Activated T-helper 1 cell treated with anti-CD3 and anti-CD28 coated beads, Interleukin-12 subunit alpha, Interleukin-12 subunit beta, Interleukin-2, Interleukin-4 antibody, amounts not matched to agents 30 ng/mL and 10 ng/mL and 1 ng/mL, durations not matched to agents 14 hours and 24 hours and 36 hours (primary cell): ENCODE measurements at places on chromosomes 16 and 17. TPM values are rescaled to one million over a fixed set of nuclear protein-coding genes. Genes with fewer than 3 reads are reported as not detected.

The COQ7 gene
- total RNA-seq, result 17.3 and 19.6 TPM in 2 replicates

GRCh38 chr17:82221341-82221902, 7.4 kb upstream of the SLC16A3 start:
- DNase-seq, result no peak

The KIF19 gene
- total RNA-seq, result 0.10 and 0.13 TPM in 2 replicates

The KRTAP1-5 gene
- not detected in 2 replicates for total RNA-seq

DNA sequence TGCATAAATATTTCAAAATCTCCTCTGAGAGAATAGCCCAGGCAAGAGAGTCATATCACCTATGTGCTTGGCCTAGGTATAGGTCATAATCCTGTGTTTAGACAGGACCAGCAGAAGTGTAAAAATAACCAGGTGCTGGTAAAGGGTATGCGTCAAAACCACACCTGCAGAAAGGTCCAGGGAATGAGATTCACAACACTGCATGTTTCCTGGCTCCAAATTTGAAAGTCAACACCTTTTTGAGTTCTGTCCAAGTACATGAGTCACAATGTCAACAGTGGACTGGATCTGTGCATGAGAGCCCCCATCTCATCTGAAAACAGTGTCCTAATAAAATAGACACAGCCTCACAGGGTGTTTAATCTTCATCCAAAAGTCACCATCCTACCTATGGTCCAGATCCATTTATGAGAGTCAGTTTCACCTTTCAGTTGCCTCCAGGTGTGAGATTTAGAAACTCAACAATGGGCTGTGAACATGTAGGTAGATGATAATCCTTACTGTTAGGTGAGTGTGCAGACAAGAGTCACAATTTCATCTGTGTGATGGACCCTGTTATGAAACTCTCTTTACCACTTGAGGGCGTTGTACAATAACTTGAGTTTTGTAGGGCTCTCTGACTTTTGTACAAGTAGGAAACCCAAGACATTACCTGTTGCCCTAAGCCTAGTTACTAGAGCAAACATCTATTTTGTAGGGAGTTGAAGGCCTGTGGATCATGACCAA, 2100.7 kb downstream of the TP53TG3F start:
- DNase-seq, result no peak

The KCTD2 gene
- 21.2 and 22.6 TPM in 2 replicates for total RNA-seq

The CES4A gene
- 33.2 and 34.2 TPM in 2 replicates for total RNA-seq

DNA sequence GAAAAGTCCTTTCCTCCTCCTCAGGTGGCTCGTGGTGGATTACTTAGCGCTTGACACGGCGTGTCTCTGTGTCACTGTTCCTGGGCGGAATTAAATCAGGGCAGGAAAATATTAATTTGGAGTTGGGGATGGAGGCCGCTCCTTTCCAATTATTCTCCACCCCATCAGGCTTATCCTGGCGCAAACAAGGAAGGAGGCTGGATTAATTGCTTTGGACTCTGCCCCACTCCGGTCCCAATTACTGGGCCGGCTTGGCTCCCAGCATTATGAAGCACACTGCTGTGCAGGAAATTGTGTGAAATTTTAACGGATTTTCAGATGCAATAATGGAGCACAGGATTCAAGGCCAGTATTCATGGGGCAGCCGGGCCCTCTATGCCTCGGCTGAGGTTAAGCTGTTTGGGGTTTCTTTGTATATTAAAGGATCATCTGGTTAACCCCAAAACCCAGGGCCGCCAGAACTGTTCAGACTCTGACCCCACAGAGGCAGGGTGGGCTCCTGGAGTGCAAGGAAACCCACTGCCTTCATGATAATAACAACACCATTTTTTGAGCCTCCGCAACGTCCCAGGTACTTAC, 87.8 kb downstream of the MRM1 start:
- no peak for DNase-seq

The DRC3 gene
- not detected in 2 replicates for total RNA-seq

GRCh38 chr17:48499248-48499647, 31.6 kb downstream of the HOXB1 start:
- DNase-seq, result no peak

- no peak for DNase-seq
Measured at GRCh38 chr17:36514856-36515255, 19.8 kb downstream of the MYO19 start.

The COG1 gene
- total RNA-seq, result 34.3 and 37.1 TPM in 2 replicates

The CALB2 gene
- not detected in 2 replicates for total RNA-seq

DNA sequence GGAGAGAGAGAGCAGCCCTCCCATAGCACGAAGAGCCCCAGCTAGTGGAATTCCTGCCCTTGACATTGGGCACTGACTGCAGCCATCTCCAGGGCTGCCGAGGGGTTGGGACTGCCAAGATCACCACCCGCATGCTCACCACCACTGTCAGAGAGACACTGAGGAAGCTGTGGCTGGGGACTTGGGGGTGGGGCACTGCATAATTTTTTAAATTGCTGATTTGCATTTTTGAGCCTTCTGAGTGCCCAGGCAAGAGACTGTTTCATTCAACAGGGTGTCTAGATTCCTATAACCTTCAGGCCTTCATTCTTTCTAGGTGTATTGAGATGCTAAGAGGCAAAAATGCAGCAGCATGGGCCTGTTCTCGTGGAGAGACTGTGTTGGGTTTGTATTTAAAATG, 9.0 kb upstream of the EPX start:
- no peak for DNase-seq
